ENCODE measurements at places on chromosomes 7 and 10.

- no peak for DNase-seq
These were observed 71.6 kb upstream of the CELF2 start for GRCh38 chr10:10946081-10946480.

DNA sequence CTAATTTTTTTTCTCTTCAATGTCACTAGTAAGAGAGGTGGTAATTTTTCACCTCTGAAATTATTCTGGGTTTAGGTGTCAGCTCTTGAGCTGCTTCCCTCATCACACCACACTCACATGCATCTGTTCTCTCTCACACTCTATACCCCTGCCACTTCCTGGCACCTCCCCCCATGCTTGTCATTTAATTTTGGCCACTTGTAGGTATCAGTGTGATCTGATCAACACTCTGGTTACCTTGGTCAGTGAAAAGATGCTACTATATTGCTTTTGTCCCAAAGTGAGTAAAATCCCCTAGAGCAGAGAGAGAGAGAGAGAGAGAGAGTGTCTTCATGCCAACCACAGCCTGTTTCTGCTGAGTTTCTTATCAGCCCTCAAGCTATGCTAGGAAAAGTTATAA lies 42.5 kb downstream of the STK17A start:
- peak; percentile 49 for DNase-seq

GRCh38 chr10:76115131-76115470 lies 683.7 kb downstream of the LRMDA start:
- DNase-seq: no peak

- DNase-seq: no peak
These were observed 79.0 kb downstream of the TRIL start for GRCh38 chr7:28879105-28879504.

Data from effector memory CD4-positive, alpha-beta T cell (primary cell).